ENCODE measurements at places on chromosomes 11 and 22.

- peak; percentile 44 for DNase-seq
Observed at GRCh38 chr11:59668188-59668949, 468 bp downstream of the PATL1 start.

DNA sequence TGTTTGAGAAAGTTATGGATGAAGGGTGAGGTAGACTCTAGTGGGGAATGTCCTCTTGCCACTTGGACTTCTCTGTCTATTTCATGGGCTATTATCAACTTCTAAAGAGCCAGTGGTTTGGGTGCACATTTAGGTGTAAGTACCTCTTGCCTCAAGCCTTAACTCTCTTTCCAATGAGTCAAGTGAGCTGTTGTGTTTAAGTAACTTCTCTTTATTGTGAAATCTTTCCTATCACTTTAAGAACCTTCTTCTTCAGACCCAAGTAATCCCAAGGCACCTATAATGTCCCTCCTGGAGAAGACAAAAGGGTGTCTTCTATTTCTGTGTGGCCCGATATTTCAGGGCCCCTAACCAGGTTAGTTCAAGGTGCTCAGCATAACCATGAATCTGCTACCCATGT is 90.5 kb upstream of the VPREB1 start:
- DNase-seq = no peak

DNA sequence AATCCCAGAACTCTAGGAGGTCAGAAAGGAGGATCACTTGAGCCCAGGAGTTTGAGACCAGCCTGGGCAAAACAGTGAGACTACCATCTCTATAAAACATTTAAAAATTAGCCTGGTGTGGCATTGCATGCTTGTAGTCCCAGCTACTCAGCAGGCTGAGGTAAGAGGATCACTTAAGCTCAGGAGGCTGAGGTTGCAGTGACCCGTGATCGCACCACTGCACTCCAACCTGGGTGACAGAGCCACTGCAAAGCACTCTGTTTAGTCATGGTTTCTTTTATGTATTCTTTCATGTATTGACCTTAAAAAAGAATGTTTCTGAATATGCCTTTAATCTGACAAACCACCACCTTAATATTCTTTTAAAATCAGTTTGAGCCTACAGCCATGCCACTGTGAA is 52.2 kb downstream of the BIRC2 start:
- no peak for DNase-seq

GRCh38 chr11:66883016-66883965 is 26.4 kb downstream of the LRFN4 start:
- DNase-seq = peak; percentile 57

GRCh38 chr11:2149460-2149859 is 10.3 kb upstream of the IGF2 start:
- no peak for DNase-seq

DNA sequence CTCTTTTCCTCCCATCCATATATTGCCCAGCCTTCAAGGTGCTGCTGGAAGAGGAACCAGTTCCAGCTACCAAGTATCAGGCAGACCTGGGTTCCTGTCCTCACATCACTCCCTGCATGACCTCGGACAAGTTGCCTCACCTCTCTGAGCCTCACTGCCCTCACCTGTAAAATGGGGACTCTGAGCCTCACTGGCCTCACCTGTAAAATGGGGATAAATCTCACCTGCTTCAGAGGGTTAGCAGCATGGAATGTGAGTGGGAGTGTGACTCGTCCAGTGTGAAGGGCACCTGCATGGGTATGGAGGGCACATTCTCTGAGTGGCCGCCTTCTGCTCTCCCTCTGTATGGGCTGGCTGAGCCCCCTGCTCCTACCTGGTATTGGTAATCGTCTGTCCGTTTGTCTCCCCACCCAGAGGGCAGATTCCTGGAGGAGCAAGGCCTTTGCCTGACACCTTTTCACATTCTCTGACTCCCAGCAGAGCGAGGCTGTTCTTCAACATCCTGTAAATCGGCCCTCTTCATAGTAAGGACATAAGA is 3.7 kb downstream of the GRIK4 start:
- DNase-seq = no peak

DNA sequence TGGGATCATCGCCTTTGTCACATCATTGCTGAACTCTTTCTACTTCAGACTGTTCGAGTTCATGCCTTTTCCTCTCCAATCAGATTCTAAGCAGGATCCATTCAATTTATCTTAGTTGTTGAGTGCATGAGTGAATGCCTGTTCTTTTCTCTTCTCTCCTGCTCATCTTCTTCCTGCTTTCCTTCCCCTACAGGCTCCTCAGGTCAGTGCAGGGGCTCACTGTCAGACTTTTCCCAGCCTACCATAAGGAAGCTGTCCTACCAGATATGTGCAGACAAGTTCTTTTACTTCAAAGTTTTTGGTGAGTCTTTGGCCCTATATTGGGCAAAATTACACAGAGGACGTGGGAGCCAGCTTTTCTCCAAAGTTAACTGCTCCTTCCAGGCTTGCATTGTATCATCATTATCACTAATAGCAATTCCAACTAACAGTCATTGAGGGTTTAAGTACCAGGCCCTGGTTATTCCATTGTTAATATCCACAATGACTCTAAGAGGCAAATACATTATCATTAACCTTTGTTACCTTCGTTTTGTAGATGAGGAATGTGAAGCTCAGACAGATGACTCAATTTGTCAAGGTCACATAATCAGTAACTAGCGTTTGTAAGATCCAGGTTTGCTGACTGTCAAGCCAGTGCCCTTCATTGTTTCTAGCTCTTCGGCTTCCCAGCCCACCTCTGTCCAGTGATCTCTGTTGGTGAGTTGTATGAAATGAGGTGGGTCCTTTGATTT is 30.4 kb downstream of the OR6Q1 start:
- DNase-seq = no peak

- DNase-seq = peak; percentile 38
Observed at GRCh38 chr11:75351791-75352587, 528 bp upstream of the ARRB1 start.

- no peak for DNase-seq
Observed at GRCh38 chr11:57546869-57547475, 9.6 kb downstream of the SMTNL1 start.

- DNase-seq = no peak
Observed at GRCh38 chr22:27829620-27830019, 28.1 kb upstream of the MN1 start.

GRCh38 chr11:21195995-21196394 is 526.6 kb downstream of the NELL1 start:
- DNase-seq = no peak

DNA sequence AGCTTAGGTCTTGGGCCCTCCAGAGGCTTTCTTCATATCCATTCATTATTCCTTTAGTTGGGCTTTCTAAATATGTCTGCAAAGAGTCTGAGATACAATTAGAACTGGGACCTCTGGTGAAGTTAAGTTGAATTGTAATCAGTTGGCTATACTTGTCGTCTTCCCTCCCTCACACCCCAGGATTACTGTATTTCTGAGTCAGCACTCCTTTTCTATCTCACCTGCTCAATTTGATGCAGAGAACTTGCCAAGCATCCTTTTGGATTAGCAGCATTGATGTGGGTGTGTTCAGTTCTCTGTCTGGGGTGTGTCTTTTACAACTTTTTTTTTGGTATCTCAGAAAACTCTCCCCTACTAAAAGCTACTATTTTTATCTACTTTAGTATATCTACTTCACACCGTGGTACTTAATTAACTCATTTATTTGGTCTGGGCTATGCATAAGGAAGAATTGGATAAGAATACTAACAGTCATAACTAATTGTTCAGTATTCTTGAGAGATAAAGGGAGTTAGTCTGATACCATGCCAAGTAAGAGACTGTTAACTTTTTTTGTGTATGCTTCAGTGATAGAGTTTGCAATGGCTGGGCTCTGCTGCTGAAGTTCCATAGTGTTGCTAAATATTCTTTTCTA is 15.1 kb downstream of the CTNND1 start:
- no peak for DNase-seq

DNA sequence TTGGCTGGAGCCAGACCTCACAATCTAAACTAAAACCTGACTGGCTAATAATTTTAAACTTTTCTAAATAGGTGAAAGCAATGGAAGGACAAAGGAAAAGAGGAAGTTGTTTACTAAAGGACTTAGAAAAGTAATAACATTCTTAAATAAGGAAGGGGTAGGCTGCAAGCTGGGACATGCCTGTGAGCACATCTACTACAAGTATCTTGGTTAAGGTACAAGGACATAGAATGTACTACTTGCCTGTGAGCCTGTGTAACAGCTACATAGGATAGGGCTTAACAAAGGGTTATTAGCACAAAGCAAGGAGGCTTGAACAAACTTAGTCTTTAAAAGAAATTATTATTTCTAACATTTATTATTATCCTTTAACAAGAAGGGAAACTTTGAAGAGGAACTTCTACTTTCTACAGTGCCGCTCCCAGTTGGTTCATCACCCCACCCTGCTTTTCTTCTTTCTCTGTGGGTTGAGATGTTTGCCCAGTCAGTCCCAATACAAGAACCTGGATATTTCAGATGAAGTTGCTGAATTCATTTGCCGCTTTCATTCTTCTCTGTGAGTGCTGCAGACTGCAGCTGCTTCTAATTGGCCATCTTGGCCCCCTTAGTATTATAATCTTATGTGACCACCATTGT is 87.5 kb downstream of the PRMT3 start:
- no peak for DNase-seq

- no peak for DNase-seq
Observed at GRCh38 chr11:99535819-99536218, 515.1 kb downstream of the CNTN5 start.

GRCh38 chr11:10674440-10674855 is 19.1 kb downstream of the IRAG1 start:
- no peak for DNase-seq

DNA sequence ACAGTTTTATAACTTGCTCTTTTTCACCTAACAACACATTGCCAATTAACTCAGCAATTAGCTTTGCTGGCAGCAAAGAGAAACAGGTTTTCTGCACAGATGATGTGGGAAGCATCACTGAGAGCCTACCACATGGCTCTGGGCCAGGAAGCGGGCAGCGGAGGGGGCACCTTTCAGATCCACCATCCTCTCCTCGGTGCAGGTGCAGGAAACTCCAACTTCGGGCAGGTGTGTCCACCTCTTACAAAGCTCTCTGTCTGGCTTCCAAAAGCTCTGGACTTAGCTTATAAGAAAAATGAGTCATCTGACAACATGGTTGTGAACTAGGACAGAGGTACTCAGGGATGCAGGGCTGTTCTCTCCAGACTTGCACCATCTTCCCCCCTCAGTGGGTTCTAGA is 77.0 kb downstream of the RPS6KA4 start:
- no peak for DNase-seq

DNA sequence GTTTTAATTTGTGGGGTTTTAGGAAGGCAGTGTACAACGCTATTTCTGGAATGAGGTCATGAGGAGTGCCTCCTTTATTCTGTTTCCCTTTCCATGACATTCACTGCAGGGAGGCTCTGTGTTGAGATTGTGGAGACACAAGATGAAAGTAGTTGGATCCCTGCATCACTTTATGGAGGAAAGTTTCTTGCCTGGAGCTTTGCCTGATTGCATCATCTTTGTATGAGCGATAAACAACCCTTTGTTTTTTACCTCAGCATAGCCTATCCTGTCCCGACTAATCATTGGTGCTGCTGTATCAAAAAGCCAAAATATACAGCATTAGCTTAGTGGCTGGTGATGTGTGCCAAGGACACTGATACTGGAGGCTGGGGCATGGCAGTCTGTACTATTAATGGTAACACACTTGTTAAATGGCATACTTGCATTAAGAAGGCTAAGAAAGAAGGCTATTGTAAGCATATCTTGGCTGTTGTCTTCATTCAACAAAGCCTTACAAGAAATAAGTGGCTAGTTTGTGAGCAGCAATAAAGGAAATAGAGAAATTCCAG is 31.2 kb upstream of the SLC5A4 start:
- DNase-seq = no peak

- no peak for DNase-seq
Observed at GRCh38 chr11:94131047-94131717, 2.5 kb downstream of the PANX1 start.

GRCh38 chr22:49460592-49461281 is 366.9 kb downstream of the BRD1 start:
- DNase-seq = no peak

GRCh38 chr22:46065691-46066454 is 84.5 kb upstream of the PPARA start:
- no peak for DNase-seq

GRCh38 chr11:134233729-134234179 is 9.3 kb downstream of the VPS26B start:
- DNase-seq = no peak

DNA sequence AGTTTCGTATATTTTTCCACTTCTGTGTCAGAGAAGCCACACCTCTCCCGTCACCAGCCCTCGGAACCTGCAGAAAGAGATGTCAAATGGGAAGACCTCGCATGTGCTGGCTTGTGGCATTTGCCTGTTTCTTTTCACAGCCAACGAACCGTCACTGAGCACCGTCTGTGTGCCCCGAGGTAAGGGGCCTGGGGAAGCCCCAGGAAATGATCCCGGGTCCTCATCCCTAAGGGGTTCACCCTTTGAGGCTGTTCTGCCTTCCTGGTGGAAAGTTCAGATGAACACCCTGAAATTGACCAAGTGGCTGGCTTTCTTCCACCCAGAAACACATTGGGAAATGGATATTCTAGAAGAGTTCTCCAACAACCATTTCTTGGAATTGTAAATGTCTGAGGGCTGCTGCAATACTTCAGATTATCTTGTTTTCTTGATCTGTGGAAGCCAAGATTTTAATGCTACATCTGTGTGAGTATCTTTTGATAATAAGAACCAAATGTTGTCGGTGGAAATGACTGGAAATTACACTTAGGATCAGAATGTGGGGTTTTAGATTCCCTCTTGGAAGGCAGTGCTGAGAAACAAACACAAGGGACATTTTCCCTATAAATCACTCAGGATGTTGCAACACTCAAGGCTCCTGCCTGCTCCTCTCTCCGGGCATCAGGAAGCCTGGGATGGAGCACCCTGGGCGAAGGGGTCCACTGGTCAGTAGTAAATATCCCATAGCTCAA is 37.6 kb downstream of the RIBC2 start:
- no peak for DNase-seq

GRCh38 chr11:40619654-40620053 is 839.8 kb downstream of the LRRC4C start:
- no peak for DNase-seq

DNA sequence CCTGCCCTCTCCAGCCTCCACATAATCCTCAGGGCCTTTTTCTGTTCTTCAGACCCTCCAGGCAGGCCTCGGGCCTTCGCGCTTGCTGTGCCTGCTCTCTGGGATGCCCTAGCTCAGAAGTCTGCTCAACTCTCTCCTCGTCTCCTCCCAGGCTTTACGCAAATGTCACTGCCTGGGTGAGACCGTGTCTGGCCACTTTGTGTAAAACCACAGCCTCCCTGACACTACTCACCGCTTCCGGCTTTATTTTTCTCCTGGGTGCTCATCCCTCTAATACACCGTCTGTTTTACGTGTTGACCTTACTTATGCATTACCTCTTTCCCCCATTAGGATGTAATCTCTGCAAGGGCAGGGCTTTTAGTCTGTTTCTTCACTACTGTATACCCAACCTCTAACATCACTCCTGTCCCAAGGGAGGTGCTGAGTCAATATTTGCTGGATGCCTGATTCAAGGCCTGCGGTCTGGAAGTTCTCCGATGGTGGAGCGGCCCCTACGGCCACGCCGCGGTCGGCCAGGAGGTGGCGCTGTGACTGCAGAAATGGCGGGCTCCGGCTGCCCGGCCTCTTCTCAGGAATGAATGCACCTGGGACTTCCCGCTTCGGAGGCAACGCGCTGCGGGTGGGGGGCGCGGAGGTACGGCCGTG is 58.2 kb upstream of the THY1 start:
- DNase-seq = peak; percentile 60

GRCh38 chr11:87013912-87014825 is 23.6 kb upstream of the TMEM135 start:
- DNase-seq = no peak

GRCh38 chr11:64603411-64604110 is 12.5 kb downstream of the SLC22A12 start:
- DNase-seq = no peak

- DNase-seq = no peak
Observed at GRCh38 chr11:66841861-66842260, 1.4 kb upstream of the RCE1 start.

Data from stimulated activated CD4-positive, alpha-beta T cell treated with anti-CD3 and anti-CD28 coated beads, Interleukin-15, amount 100 ng/mL, for 1 hour (primary cell).